Adrenal gland (tissue), 19 donors: ENCODE measurements at places on chromosomes 16 and 17. TPM values are rescaled to one million over a fixed set of nuclear protein-coding genes. Genes with fewer than 3 reads are reported as not detected.

- no peak for DNase-seq
- no peaks in the 10 kb centered on the region for H3K36me3 ChIP-seq
- H3K27me3 ChIP-seq: no peaks in the 10 kb centered on the region
- no peak overlapping the region for H3K27ac ChIP-seq
- H3K4me1 ChIP-seq: no peaks in the 10 kb centered on the region
- no peak overlapping the region for H3K4me3 ChIP-seq
These were observed 1631.0 kb downstream of the CDH8 start for GRCh38 chr16:60405286-60405685.

GRCh38 chr17:77300016-77300686 lies 159.4 kb downstream of the SEC14L1 start:
- H3K36me3 ChIP-seq: no peaks in the 10 kb centered on the region
- H3K27ac ChIP-seq: no peak overlapping the region
- no peak overlapping the region for H3K4me3 ChIP-seq
- no peak for DNase-seq
- no peaks in the 10 kb centered on the region for H3K4me1 ChIP-seq
- H3K27me3 ChIP-seq: no peaks in the 10 kb centered on the region

GRCh38 chr16:85379041-85380001 lies 233.8 kb upstream of the GSE1 start:
- DNase-seq: no peak
- H3K4me3 ChIP-seq: no peak overlapping the region
- no peaks in the 10 kb centered on the region for H3K36me3 ChIP-seq
- no peaks in the 10 kb centered on the region for H3K27me3 ChIP-seq

- no peaks in the 10 kb centered on the region for H3K36me3 ChIP-seq
- no peaks in the 10 kb centered on the region for H3K27me3 ChIP-seq
- no peak overlapping the region for H3K27ac ChIP-seq
- DNase-seq: no peak
- no peak overlapping the region for H3K4me3 ChIP-seq
- H3K4me1 ChIP-seq: no peaks in the 10 kb centered on the region
These were observed 219.0 kb downstream of the UTP18 start for GRCh38 chr17:51479303-51479702.

DNA sequence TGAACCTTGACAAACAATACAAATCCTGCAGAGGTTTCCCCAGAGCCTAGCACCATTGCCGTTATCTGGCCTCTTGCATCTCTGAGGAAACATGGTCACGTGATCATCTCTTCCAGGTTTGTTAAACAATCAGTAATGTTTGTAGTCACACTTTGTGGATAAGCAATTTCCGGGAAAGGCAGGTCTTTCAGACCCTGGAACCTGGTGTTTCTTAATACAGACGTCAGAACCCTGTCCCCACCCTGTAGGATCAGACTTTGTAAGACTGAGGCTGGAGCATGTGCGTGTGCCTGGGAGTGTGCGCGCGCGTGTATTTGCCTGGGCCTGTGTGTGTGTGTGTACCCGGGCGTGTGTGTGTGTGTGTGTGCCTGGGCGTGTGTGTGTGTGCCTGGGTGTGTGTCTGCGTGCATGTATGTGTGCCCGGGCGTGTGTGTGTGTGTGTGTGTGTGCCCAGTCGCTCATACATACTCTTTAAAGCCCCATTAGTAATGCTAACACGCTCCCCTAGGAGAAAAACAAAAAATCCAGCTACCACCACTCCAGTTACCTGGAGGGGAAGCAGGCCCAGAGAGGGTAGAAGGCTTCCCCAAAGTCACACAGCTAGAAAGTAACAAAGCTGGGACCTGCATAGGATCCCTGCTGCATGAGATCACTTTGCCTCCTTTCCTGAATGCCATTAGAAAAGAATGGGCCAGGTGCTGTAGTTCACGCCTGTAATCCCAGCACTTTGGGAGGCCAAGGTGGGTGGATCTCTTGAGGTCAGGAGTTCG lies 5.3 kb downstream of the CTNS start:
- no peak overlapping the region for H3K27ac ChIP-seq
- peaks cover 8% of the 10 kb centered on the region for H3K36me3 ChIP-seq
- H3K4me3 ChIP-seq: no peak overlapping the region
- peaks cover 16% of the 10 kb centered on the region for H3K4me1 ChIP-seq
- no peaks in the 10 kb centered on the region for H3K27me3 ChIP-seq
- no peak for DNase-seq

DNA sequence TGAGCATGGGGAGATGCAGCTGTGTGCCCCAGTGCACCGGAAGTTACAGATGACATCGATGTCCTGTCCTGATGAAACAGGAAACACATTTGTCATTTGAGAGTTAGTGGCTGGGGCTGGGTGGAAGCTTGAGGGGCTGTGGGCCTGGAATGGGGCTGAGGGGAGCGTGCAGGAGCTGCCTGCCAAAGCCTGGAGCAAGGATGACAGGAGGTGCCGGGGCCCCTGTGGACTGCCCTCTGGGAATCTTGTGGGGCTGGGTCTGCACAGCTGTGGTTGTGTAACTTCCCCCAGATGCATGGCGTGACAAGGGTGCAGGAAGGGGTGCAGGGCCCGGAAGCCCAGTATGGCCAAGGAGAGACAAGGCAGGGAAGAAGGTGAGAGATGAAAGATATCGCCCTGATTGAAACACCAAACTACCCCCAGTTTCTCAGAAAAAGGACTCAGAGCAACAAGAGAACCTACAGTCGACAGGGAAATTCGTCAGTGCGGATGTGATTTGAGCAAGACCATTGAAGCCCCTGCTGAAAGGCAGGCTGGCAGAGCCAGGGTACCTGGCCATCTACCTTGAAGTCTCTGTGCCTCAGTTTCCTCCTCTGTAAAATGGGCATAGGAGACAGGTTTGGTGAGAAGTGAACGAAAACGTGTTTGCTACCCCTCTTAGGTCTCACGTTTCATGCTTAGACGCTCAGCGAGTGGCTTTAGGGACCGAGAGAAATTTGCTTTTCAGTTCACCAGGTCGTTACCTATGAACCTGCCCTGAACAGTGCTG lies 8.8 kb downstream of the MMP25 start:
- H3K27ac ChIP-seq: no peak overlapping the region
- peaks cover 17% of the 10 kb centered on the region for H3K4me1 ChIP-seq
- no peak for DNase-seq
- H3K27me3 ChIP-seq: no peaks in the 10 kb centered on the region
- no peaks in the 10 kb centered on the region for H3K36me3 ChIP-seq
- no peak overlapping the region for H3K4me3 ChIP-seq

GRCh38 chr17:10875984-10876555 lies 38.2 kb upstream of the PIRT start:
- H3K4me1 ChIP-seq: no peaks in the 10 kb centered on the region
- peak; percentile 59 for DNase-seq
- no peak overlapping the region for H3K27ac ChIP-seq
- H3K27me3 ChIP-seq: no peaks in the 10 kb centered on the region

DNA sequence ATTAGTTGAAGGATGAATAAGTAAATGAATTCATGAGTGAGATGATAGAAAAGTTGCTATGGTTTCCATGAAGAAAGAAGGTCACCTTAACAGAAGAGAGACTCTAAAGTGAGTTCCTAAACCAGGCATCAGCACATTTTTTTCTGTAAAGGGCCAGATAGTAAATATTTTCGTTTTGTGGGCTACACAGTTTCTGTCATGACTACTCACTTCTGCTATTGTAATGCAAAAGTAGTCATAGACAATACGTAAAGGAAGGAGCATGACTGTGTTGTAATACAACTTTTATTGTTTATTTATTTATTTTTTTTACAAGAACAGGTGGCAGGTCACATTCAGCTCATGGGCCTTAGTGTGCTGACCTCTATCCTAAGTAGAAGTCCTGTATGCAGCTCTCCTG lies 426.1 kb upstream of the DYNLRB2 start:
- H3K36me3 ChIP-seq: peaks cover 4% of the 10 kb centered on the region
- H3K27me3 ChIP-seq: no peaks in the 10 kb centered on the region
- no peak overlapping the region for H3K27ac ChIP-seq
- peaks cover 4% of the 10 kb centered on the region for H3K4me1 ChIP-seq

DNA sequence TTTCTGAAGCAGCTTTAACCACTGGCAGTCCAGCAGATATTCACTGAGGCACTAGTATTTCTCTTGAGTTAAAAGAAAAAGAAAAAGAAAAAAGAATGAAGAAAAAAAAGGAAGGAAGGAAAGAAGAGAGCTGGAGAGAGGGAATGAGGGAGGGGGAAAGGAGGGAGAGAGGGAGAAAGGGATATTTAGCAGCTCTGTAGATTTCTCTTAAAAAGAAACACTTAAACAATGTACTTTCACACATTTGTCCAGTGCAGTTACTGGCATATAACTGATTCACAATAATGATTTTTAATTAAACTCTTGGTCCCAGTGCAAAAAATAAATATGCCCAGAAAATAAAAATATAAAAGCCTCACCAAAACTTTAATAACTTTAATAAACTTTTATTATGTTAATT lies 386.4 kb downstream of the KCNJ2 start:
- DNase-seq: no peak
- no peak overlapping the region for H3K27ac ChIP-seq
- no peaks in the 10 kb centered on the region for H3K27me3 ChIP-seq
- H3K4me3 ChIP-seq: no peak overlapping the region

GRCh38 chr16:10668322-10669045 lies 26.2 kb downstream of the TEKT5 start:
- DNase-seq: peak; percentile 21
- H3K27me3 ChIP-seq: no peaks in the 10 kb centered on the region
- no peak overlapping the region for H3K27ac ChIP-seq
- H3K4me1 ChIP-seq: no peaks in the 10 kb centered on the region
- H3K36me3 ChIP-seq: no peaks in the 10 kb centered on the region

GRCh38 chr16:72199761-72200337 lies 27.9 kb upstream of the PMFBP1 start:
- no peaks in the 10 kb centered on the region for H3K36me3 ChIP-seq
- no peak overlapping the region for H3K27ac ChIP-seq
- peaks cover 20% of the 10 kb centered on the region for H3K4me1 ChIP-seq
- no peak overlapping the region for H3K4me3 ChIP-seq

DNA sequence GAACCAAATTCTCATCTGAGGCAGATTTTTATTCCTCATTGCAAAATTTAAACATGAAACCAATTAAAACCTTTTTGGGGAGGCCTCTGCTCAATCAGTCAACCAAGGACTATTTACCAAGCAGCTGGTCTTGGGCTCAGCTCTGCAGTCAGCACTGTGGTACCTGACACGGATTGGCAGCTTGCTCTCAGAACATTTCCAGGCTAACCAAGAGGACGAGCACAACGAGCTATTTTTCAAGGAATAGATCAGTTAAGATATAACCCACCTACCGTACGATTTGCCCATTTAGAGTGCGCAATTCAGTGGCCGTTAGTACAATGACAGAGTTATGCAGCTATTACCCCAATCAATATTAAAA lies 26.4 kb upstream of the KLHDC4 start:
- no peaks in the 10 kb centered on the region for H3K27me3 ChIP-seq
- no peaks in the 10 kb centered on the region for H3K36me3 ChIP-seq
- no peaks in the 10 kb centered on the region for H3K4me1 ChIP-seq
- H3K4me3 ChIP-seq: no peak overlapping the region

DNA sequence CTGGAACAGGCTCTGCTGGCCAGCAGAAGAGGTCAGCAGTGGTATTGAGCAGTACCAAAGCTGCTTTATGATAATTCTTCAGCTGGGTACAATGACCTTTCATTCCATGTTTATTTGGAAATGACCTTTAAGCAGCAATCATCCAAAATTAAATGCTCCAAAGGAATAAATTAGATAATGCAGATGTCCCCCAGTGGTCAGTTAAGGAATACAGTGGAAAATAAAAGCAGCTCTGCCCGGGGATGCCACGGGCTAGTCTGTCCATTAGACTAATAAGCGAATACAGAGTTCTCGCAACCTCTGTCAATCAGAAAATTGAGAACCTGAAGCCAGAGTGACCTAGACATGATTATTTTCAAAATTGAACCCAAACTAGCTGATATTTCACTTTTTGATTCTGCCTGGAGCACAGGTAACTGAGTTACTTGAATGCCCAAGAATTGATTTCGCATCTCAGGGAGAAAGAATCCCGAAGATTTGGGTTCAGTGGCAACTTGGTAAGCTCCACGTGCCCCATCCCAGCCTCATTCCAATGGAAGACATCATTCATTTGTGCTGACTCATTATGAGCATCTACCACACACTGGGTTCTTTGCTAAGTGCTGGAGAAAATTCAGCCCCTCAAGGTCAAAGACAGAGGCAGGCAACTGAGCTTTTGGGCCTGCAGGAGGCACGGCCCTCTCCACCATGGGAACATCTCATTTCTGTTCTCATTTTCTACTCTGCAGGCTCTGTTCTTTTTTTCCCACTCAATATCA lies 34.4 kb upstream of the SLC39A11 start:
- no peaks in the 10 kb centered on the region for H3K36me3 ChIP-seq
- no peak for DNase-seq

DNA sequence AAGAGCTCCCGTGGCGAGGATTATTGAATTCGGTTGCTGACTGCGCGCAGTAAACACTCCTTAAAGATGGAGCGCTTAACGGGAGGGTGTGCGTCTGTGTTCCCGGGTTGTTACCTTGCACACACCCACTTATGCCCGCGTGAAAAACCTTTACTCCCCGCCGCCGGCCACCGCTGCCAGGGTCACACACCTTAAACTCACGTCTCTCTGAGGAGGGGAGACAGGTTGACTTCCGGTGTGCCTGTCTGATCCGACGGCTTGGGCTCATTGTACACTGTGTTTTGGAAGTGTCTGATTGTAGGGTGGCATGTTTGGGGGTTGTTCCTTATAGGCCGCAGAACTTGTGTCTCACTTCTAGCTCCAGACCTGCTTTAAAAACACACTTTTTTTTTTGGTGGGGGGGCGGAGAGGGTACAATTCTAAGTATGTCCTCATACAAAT lies 66.8 kb downstream of the KPNA2 start:
- H3K36me3 ChIP-seq: no peaks in the 10 kb centered on the region
- H3K4me1 ChIP-seq: peaks cover 17% of the 10 kb centered on the region
- H3K27ac ChIP-seq: peak overlapping the region; percentile 72
- peak overlapping the region; percentile 69 for H3K4me3 ChIP-seq
- no peaks in the 10 kb centered on the region for H3K27me3 ChIP-seq
- peak; percentile 31 for DNase-seq

- H3K4me1 ChIP-seq: no peaks in the 10 kb centered on the region
- H3K27ac ChIP-seq: no peak overlapping the region
- no peaks in the 10 kb centered on the region for H3K27me3 ChIP-seq
- DNase-seq: no peak
- no peaks in the 10 kb centered on the region for H3K36me3 ChIP-seq
These were observed 42.9 kb downstream of the CDRT4 start for GRCh38 chr17:15424521-15424920.

SLC5A2 gene
- total RNA-seq: not detected

TMEM100 gene
- total RNA-seq: 2.8 TPM

NOB1 gene
- 65.0 TPM for total RNA-seq

C16orf74 gene
- 0.46 TPM for total RNA-seq

NAGLU gene
- 115 TPM for total RNA-seq

CHST6 gene
- 41.6 TPM for total RNA-seq

LRRC36 gene
- not detected for total RNA-seq
